ENCODE measurements at places on chromosomes 12 and 14. TPM values are rescaled to one million over a fixed set of nuclear protein-coding genes. Genes with fewer than 3 reads are reported as not detected.
A peak's percentile ranks its signal among the peaks of the same experiment; 100 is the strongest.

- DNase-seq, result no peak
- H3K4me3 ChIP-seq, result no peak overlapping the region
- H3K36me3 ChIP-seq, result peaks cover 2% of the 10 kb centered on the region
- peaks cover 25% of the 10 kb centered on the region for H3K4me1 ChIP-seq
Observed at GRCh38 chr14:97731800-97732199, 934.6 kb downstream of the VRK1 start.

DNA sequence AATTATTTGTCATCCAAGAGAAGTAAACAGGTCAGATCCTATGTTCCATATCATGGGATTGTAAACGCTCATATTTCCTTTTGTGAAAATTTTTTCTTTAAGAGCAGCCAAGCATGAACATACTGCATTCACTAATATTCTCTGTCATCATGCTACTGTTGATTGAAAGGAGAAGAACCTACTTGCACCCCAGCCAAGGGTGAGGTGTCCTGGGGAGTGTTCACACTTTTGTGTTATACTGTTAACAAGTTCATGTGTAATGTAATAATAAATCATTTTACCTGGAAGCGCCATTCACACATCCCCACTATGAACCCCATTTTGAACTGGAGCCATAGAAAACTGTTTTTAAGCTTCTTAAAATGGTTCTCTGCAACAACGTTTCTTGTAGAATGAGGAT is 53.6 kb downstream of the HMGA2 start:
- H3K27me3 ChIP-seq, result peaks cover 33% of the 10 kb centered on the region
- DNase-seq, result no peak
- H3K27ac ChIP-seq, result no peak overlapping the region
- H3K4me1 ChIP-seq, result no peaks in the 10 kb centered on the region

- H3K4me1 ChIP-seq, result no peaks in the 10 kb centered on the region
- no peaks in the 10 kb centered on the region for H3K27me3 ChIP-seq
- H3K4me3 ChIP-seq, result no peak overlapping the region
- no peak overlapping the region for H3K27ac ChIP-seq
- H3K36me3 ChIP-seq, result no peaks in the 10 kb centered on the region
- no peak for DNase-seq
Observed at GRCh38 chr12:68319988-68320623, 12.1 kb downstream of the MDM1 start.

- H3K4me3 ChIP-seq, result no peak overlapping the region
- no peaks in the 10 kb centered on the region for H3K36me3 ChIP-seq
- H3K27me3 ChIP-seq, result peaks cover 16% of the 10 kb centered on the region
- no peak overlapping the region for H3K27ac ChIP-seq
- no peak for DNase-seq
Observed at GRCh38 chr12:13167226-13167625, 29.3 kb upstream of the EMP1 start.

- peak overlapping the region; percentile 59 for H3K4me3 ChIP-seq
- peaks cover 12% of the 10 kb centered on the region for H3K36me3 ChIP-seq
- no peaks in the 10 kb centered on the region for H3K27me3 ChIP-seq
Observed at GRCh38 chr14:73014105-73014504, 12.8 kb downstream of the ZFYVE1 start.

GRCh38 chr12:19764408-19764807 is 325.1 kb downstream of the AEBP2 start:
- DNase-seq, result no peak
- peaks cover 1% of the 10 kb centered on the region for H3K36me3 ChIP-seq
- H3K4me3 ChIP-seq, result no peak overlapping the region
- H3K27ac ChIP-seq, result no peak overlapping the region
- no peaks in the 10 kb centered on the region for H3K4me1 ChIP-seq

- peaks cover 38% of the 10 kb centered on the region for H3K27me3 ChIP-seq
- H3K27ac ChIP-seq, result no peak overlapping the region
- H3K36me3 ChIP-seq, result no peaks in the 10 kb centered on the region
Observed at GRCh38 chr12:65948320-65949008, 124.2 kb downstream of the HMGA2 start.

ERP27 gene
- total RNA-seq, result 4.0 TPM

TRAF3 gene
- 123 TPM for total RNA-seq

- no peaks in the 10 kb centered on the region for H3K4me1 ChIP-seq
- no peak for DNase-seq
- no peak overlapping the region for H3K4me3 ChIP-seq
- H3K27ac ChIP-seq, result no peak overlapping the region
- H3K27me3 ChIP-seq, result no peaks in the 10 kb centered on the region
Observed at GRCh38 chr12:118498171-118498570, 121.8 kb downstream of the SUDS3 start.

ESPL1 gene
- total RNA-seq, result 75.5 TPM

DNA sequence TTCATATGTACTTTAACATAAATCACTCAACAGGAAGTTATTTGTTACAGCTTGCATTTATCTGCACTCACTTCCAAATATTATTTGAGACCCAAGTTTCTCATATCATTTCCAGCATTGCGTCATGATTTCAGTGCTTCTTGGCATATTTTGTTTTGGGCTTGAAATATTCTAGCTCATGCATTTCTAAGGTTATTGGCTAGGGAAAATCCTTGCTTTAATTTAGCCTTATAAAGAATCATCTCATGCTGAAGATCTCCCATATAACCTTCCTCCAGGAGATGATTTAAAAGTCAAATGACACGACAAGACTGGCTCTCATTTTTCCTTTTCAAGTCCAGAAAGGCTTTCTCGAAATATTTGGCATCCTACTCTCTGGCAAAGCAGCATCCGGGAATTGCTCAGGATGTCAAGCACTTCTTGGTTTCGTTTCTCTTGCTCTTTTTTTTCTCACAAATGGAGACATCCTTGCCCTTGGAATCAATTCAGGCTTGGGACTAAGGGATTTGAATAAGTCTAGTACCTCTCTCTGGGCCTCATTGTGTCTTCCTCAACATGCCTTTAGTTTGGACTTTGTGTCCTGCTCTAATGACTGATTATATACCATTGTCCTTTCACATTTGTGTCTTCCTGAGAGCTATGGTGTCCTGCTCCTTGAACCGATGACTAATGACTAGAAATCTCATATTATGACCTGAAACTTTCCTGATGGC is 295.0 kb downstream of the RMST start:
- no peak overlapping the region for H3K4me3 ChIP-seq
- H3K27me3 ChIP-seq, result no peaks in the 10 kb centered on the region
- H3K27ac ChIP-seq, result no peak overlapping the region
- H3K36me3 ChIP-seq, result no peaks in the 10 kb centered on the region

- H3K4me1 ChIP-seq, result peaks cover 15% of the 10 kb centered on the region
- H3K36me3 ChIP-seq, result no peaks in the 10 kb centered on the region
- peaks cover 5% of the 10 kb centered on the region for H3K27me3 ChIP-seq
- no peak overlapping the region for H3K27ac ChIP-seq
- H3K4me3 ChIP-seq, result no peak overlapping the region
Observed at GRCh38 chr12:27869567-27869966, 89.5 kb upstream of the MANSC4 start.

GRCh38 chr14:68325267-68325807 is 467.5 kb downstream of the ZFP36L1 start:
- no peak for DNase-seq
- H3K36me3 ChIP-seq, result no peaks in the 10 kb centered on the region
- no peak overlapping the region for H3K27ac ChIP-seq
- no peaks in the 10 kb centered on the region for H3K27me3 ChIP-seq
- H3K4me3 ChIP-seq, result no peak overlapping the region

DNA sequence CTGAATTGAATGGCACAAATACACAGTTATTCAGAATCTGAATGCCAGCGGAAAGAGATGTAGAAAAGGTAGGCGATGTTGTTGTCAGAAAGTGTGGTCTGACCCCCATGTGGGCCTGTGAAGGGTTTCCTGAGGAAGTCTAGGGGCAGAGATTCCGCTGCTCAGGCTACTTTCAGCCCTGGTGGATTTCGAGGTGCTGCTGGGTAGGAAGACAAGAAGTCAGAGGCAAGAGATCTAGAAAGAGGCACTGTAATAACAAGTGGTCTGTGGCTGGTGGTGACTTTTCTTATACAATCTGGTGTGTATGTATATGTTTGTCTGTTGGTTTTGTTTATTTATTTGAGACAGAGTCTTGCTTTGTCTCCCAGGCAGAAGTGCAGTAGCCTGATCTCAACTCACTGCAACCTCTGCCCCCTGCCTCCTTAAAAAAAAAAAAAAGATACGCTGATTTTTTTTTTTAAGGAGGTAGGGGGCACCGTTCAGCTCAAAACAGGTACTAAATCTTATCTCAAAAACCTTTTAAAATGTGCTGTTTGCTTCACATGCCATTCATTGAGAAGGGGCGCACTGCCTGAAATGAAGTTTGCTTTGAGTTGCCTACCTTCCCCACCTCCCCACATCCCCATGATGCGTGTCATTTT is 27.1 kb upstream of the MANSC4 start:
- peaks cover 32% of the 10 kb centered on the region for H3K4me1 ChIP-seq
- H3K36me3 ChIP-seq, result no peaks in the 10 kb centered on the region
- H3K27me3 ChIP-seq, result peaks cover 46% of the 10 kb centered on the region
- peak; percentile 15 for DNase-seq

DNA sequence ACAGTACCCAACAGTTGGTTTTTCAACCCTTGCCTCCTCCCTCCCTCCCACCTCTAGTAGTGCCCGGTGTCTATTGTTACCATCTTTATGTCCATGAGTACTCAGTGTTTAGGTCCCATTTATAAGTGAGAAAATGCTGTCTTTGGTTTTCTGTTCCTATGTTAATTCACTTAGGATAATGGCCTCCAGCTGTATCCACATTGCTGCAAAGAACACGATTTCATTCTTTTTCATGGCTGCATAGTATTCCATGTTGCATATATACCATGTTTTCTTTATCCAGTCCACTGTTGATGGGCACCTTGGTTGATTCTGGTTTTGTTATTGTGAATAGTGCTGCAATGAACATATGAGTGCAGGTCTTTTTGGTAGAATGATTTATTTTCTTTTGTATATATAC is 631.3 kb downstream of the MED13L start:
- no peaks in the 10 kb centered on the region for H3K4me1 ChIP-seq
- H3K4me3 ChIP-seq, result no peak overlapping the region
- DNase-seq, result no peak
- H3K27ac ChIP-seq, result no peak overlapping the region

PTCSC3 gene
- total RNA-seq, result not detected

- H3K27me3 ChIP-seq, result no peaks in the 10 kb centered on the region
- H3K4me1 ChIP-seq, result peaks cover 40% of the 10 kb centered on the region
- no peak overlapping the region for H3K4me3 ChIP-seq
- no peak for DNase-seq
- no peaks in the 10 kb centered on the region for H3K36me3 ChIP-seq
Observed at GRCh38 chr12:51017452-51017851, 8.7 kb downstream of the SLC11A2 start.

DNA sequence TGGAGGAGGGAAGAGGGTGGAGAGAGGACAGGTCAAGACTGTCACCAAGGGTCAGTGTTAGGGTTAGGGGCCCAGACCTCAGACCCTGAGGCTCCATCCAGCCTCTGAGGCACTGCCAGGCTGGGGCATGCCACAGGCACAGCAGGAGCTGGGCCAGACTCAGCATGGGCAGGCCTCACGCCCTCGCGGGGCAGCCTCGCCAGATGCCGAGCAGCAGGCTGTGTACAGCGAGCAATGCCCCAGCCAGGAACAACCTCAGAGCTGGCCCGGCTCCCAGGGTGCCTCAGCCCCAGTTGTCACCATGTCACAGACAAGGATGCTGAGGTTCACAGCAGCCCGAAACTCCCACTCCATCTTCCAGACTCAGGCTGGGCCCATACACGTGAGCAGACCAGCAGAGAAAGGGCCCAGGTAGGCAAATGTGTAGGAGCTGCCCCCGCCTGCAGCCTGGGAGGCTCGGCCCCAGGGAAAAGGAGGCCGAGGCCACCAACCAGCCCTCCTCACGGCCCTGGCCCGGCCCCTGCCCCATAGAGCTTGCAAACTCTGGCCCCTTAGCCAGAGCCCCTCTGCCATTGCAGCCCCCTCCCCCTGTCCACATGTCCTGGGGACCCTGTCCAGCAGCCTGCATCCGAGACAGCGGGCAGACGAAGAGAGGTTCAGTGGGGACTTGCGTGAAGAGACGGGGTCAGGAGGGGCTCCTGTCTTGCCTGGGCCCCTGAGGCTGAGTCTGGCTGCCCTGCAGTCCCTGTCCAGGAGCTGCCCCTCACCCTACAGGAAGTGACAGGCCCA is 7.5 kb downstream of the C14orf180 start:
- no peak overlapping the region for H3K4me3 ChIP-seq
- H3K27ac ChIP-seq, result no peak overlapping the region
- DNase-seq, result no peak
- H3K36me3 ChIP-seq, result no peaks in the 10 kb centered on the region
- no peaks in the 10 kb centered on the region for H3K4me1 ChIP-seq

LTB4R gene
- 27.1 TPM for total RNA-seq

DNA sequence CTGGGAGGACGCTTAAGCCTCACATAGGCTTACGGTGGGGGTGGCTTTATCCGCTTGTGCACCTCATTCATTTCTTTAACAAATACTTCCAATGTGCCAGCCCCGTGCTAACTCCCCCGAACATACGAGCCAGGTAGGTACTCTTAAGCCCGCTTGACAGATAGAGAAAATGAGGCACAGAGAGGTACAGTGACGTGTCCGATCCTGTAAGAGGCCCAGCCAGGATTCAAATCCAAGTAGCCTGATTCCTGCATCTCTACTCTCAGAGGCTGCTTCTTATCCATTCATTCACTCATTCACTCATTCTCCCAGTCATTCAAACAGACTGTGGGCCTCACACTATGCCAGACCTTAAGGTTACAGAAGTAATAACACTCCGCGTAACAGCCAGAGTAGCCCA is 477 bp downstream of the OAS3 start:
- peak overlapping the region; percentile 93 for H3K4me3 ChIP-seq
- DNase-seq, result no peak
- H3K27me3 ChIP-seq, result no peaks in the 10 kb centered on the region
- H3K36me3 ChIP-seq, result peaks cover 4% of the 10 kb centered on the region
- H3K4me1 ChIP-seq, result peaks cover 40% of the 10 kb centered on the region

CISTR gene
- total RNA-seq, result not detected

GRCh38 chr14:34053666-34054065 is 102.8 kb upstream of the EGLN3 start:
- peaks cover 23% of the 10 kb centered on the region for H3K4me1 ChIP-seq
- no peak for DNase-seq
- H3K27me3 ChIP-seq, result peaks cover 16% of the 10 kb centered on the region
- H3K27ac ChIP-seq, result no peak overlapping the region
- H3K36me3 ChIP-seq, result no peaks in the 10 kb centered on the region
- no peak overlapping the region for H3K4me3 ChIP-seq

CLEC2A gene
- total RNA-seq, result not detected

RPL10L gene
- not detected for total RNA-seq

NTS gene
- total RNA-seq, result not detected

NR4A1 gene
- 113 TPM for total RNA-seq

- H3K4me1 ChIP-seq, result no peaks in the 10 kb centered on the region
- no peak overlapping the region for H3K4me3 ChIP-seq
- H3K36me3 ChIP-seq, result no peaks in the 10 kb centered on the region
- no peak for DNase-seq
- H3K27me3 ChIP-seq, result no peaks in the 10 kb centered on the region
Observed at GRCh38 chr12:82841487-82841904, 154.8 kb downstream of the TMTC2 start.

KERA gene
- total RNA-seq, result not detected

- no peak overlapping the region for H3K27ac ChIP-seq
- no peaks in the 10 kb centered on the region for H3K4me1 ChIP-seq
- DNase-seq, result no peak
Observed at GRCh38 chr14:79037106-79037505, 866.9 kb downstream of the NRXN3 start.

Measured in activated T-cell treated with anti-CD3 and anti-CD28 coated beads, Interleukin-2, amount 50 U/mL, for 72 hours (primary cell).